COR-L47 (cell line): ENCODE measurements at places on chromosomes 13 and 19.

DNA sequence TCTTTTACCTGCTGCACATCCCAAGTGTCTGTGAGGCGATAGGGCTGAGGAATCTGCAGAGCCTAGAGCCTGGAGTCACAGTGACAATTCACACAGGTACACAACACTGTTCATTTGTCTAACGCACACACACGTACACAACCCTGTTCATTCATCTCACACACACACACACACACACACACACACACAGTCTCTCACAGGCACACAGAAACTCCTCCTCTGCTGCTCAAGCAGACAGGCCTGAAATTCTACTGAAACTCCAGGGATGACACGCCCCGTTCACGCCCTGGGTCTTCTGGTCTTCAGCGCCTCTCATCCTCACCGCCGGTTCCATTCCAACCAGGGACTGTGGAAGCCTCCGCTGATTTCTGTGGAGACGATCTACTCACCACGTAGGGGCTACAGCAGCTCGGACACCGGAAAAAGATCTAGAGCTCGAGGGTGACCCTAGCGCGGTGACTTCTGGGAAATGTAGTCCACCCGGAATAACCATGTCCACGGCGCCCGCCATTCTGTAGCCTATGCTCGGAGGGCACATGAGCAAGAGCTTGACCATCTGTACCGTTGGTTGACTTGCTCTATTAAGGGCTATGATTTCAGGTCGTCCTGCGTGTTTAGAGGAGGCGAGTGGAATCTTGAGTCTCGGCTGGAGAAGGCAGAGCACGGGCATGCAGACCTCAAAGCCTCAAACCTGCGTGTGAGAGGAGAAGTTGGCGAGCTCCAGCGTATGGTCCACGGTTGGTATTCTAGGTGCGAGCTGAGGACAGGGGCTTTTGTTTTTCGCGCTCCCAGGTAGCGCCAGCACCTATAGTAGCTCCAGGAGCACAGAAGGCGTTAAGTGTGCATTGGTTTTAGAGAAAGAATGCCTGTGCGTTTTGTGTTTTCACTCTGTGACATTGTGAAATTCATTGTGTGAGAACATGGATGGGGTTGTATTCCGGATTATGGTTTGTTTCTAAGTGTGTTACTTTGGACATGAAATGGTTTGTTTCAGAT, 33.4 kb downstream of the ZNF45 start:
- peak; percentile 47 for DNase-seq

- no peak for DNase-seq
Measured at GRCh38 chr19:30309905-30310601, 62.1 kb upstream of the ZNF536 start.

GRCh38 chr19:18762125-18763023, 28.7 kb downstream of the COMP start:
- peak; percentile 87 for DNase-seq

GRCh38 chr19:46791944-46792343, 3.5 kb upstream of the SLC1A5 start:
- DNase-seq: no peak

GRCh38 chr13:108437496-108437895, 168.0 kb downstream of the TNFSF13B start:
- no peak for DNase-seq

DNA sequence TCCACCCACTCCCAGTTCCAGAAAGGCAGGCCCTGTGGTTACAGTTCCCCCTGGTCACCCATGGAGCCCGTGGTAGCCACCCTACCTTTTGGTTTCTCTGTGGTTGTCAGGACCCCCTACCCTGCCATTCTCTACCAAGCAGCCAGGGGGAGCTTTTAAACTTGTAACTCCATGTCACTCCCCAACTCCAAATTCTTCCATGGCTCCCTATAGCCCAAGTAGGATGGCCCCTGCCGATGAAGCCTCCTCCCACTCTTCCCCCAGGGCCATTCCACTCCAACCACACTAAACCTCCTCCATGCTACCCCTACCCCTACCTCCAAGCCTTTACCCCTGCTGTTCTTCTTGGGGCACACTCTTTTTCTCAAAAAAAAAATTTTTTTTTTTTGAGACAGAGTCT, 2.2 kb downstream of the S1PR2 start:
- peak; percentile 22 for DNase-seq
